Urinary bladder (tissue), 4 donors: ENCODE measurements at places on chromosomes 3 and 15.

DNA sequence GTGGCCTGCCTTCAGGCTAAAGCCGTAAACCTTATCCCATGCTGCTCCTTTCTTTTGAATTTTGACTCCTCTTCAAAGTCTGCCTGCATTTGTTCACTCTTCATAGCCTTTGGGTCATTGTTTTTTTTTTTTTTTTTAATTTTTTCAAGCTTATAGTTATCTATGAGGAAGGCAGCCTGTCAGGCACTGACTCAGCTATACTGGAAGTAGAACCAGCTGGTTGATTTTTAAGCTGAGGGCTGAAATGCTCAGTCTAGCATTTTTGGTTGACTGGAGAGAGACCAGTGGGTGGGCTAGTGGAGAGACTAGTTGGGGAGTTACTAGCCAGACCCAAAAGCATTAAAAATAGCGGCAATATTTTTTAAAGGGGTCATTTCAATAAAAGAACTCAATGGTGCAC is 44.1 kb downstream of the C3orf20 start:
- no peak for DNase-seq

DNA sequence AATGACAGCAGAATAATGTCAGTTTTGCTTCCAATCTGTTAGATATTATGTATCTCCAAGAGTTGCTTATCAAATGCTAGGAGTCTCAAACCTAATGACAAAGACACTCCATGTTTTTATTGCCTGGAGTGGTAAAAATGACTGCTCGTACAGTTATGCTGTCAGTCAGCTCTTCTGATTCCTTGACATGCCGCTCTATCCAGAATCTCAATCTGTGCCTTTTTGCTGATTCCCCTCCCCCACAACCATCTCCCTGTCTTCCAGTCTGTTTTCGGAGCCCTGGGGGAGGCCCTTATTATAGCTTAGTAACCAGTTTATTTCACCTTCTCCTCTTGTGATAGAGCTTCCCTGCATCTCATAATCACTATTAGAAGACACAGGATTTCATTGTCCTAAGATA is 2.6 kb downstream of the MKRN2 start:
- DNase-seq = no peak

DNA sequence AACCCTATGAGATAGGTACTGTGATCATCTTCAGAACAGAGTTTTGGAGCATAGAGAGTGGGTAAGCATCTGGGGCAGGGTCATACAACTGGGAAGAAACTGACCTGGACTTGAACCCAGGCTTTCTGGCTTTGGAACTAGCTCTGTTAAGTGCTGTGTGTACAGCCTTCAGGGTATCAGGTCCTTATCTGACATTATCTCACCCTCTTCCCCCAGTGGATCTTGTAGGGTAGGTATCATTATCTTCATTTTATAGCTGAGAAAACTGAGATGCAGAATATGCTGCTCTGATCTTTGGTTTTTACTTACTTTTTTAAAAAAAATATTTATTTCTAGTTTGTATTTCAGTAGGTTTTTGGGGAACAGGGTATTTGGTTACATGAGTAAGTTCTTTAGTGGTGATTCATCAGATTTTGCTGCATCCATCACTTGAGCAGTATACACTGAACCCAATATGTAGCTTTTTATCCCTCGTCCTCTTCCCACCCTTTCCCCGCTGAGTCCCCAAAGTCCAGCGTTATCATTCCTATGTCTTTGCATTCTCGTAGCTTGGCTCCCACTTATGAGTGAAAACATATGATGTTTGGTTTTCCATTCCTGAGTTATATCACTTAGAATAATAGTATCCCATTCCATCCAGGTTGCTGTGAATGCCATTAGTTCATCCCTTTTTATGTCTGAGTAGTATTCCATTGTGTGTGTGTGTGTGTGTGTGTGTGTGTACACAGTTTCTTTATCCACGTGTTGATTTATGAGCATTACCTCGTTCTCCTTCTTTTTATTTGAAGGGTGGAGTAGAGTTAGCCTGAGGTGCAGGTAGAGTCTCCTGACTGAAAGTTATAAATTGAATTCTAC is 271.2 kb downstream of the PTPRG start:
- no peak for DNase-seq

DNA sequence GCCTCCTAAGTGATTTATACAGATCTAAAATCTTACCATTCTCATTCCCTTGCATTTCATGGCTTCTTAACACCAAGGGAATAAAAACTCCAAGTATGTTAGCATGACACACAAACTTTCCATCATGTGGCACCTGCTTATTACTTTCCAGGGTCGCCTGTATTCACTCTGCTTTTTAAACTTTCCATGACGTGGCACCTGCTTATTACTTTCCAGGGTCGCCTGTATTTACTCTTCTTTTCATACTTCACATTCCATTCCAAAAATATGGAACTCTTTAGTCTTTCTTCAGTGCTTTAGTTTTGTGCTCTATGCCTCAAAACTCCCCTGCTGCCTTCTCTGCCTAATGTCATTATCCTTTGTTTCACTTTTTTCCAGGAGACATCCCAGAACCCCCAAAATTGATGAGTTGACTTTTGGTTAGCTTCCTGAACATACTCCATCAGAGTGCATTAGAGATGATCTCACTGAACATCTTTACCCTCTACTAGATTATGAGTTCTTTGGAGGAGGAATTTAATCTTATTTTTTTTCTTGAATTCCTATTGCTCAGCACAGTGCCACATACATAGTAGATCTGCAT is 47.0 kb downstream of the CALML4 start:
- no peak for DNase-seq

DNA sequence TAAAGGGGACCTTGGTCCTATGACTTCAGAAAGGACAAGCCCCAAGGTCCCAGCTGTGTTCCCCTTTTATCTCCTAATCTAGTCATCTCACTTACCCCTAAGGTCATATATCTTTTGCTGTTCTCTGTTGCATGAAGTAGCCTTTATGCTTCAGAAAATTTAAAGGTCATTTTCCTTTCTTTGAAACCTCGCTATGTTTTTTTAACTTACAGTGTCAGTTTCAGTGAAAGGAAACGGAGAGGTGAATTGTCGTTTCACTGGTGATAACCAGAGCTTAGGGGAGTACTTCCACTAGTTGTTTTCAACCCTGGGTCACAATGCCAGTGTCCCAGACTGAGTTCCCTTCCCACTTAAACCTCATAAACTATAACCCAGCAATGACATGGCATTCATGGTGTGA is 357.4 kb downstream of the GAP43 start:
- no peak for DNase-seq

- no peak for DNase-seq
These were observed 56.9 kb downstream of the CYP19A1 start for GRCh38 chr15:51281368-51281967.

DNA sequence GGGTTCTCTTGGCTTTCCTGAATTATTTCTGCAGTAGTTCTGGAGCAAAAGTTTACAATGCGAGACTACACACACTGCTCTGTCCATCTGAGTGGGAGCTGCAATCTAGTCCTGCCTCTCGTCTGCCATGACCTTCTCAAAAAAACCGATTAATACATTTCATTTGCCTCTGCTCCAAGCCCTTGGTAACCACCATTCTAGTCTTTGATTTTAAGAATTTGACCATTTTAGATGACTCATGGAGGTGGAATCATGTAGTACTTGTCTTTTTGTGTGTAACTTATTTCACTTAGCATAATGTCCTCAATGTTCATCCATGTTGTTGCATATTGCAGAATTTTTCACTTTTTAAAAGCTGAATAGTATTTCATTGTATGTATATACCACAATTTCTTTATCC is 356.9 kb downstream of the SV2B start:
- DNase-seq = no peak

DNA sequence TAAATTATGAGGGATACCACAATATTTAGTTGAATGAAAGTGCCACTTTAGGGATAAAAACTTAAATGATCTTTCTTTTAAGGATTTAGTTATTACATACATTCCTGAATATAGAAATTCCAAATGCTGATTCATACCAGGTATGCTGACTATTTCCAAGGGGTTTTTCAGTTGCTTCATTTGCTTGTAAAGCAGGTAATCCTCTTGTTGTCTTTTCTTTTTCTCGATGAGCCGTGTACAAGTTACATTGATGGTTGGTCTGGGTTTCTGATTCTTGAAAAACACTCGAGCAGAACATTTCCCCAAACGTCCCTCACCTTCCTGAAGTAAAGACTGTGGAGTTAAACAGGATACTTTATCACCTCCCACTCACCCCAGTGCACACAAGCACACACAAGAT is 21.7 kb downstream of the RARRES1 start:
- no peak for DNase-seq
